SW 1271 (cell line): ENCODE measurements at places on chromosomes 1 and 21.

- no peak for DNase-seq
These were observed 14.3 kb downstream of the SLC27A3 start for GRCh38 chr1:153789478-153790034.

GRCh38 chr1:222060210-222060916 is 318.5 kb upstream of the DUSP10 start:
- DNase-seq = no peak

- DNase-seq = no peak
These were observed 128.5 kb upstream of the ERRFI1 start for GRCh38 chr1:8154621-8155052.

- DNase-seq = no peak
These were observed 10.5 kb downstream of the KIAA1614 start for GRCh38 chr1:180923021-180923841.

DNA sequence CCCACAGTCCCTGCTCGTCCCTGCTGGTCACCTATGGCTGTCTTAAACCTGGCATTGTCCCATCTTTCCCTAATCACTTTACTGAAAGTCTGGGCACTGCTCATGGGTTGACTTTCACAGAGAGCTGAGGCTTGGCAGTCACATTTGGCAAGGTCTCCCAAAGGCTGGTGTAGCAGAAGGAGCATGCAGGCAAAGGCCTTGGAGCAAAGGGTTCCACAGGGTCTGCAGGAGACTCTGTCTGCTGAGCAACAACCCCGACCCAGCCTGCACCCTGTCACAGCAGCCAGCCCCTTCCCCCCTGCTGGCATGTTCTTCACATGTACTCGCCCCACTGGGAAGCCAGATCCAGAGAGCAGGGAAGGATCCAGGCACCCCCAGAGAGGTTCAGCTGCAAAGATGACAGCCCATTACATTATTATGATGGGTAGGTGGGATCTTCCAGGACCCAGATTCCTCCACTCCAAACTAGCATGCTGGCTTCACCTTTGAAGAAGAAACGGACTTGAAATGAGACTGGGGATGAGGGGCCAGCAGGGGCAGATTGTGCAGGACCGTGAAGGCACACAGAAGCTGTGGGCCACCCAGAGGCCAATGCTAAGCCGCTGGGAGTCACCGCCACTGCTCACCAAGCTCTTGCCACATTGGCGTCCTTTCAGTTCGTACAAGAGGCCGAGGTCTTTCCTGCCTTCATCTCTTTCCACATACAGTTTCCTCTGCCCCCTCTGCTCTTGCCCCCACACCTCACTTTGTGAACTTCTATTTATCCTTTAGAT is 14.2 kb upstream of the TMEM125 start:
- DNase-seq = no peak

DNA sequence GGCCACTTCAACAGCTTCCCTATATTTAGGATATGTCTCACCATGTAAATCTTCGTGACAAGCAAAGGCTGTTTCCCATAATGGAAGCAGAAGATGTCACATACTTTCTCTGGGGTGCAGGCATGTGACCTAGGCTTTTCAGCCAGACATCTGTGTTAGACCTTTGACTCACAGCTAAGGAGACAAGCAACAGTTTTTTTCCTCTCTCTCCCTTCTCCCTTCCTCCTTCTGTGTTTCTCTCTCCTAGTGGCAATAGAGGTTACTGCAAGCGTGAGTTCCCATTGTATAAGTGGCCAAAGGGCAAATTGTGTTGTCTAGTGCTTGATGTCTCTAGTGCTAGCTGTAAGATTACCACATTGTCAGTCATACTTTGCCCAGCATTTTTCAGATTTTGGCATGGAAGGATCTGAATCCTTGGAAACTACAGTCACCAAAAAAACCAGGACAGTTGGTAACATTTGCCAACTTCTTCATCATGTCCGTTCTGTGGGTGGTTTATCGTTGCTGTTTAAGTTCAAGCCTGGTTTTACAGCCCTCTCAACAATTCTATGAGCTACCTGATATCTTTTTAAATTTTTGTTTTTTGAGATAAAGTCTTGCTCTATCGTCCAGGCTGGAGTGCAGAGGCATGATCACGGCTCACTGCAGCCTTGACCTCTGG is 44.4 kb upstream of the RABGAP1L start:
- peak; percentile 51 for DNase-seq

DNA sequence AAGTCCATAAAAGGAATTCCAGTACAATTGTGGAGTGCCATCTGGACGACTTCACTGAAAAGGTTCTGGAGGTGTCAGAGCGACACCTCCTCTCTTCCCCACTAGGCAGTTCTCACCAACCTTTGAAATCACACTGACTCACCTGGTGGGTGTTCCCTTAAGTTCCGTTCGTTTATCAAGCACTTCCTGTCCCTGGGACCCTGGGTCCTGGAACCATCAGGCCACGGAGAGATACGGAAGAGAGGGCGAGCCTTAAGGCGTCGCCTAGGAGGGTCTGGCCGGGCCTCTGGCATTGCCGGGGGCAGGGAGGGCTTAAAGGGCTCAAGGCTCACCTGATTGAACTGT is 317 bp downstream of the SPAG17 start:
- DNase-seq = no peak

DNA sequence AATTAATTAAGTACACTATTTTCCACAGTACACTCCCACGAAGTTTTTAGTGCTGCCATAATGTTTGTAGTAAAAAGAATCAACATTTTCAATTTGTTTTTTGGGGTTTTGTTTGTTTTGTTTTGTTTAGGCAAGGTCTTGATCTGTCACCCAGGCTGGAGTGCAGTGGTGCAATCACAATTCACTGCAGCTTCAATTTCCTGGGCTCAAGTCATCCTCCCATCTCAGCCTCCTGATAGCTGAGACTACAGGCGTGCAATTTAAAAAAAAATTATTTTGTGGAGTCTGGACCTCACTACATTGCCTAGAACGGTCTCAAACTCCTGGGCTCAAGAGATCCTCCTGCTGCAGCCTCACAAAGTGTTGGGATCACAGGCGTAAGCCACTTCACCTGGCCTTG is 11.4 kb downstream of the GLUL start:
- DNase-seq = no peak

DNA sequence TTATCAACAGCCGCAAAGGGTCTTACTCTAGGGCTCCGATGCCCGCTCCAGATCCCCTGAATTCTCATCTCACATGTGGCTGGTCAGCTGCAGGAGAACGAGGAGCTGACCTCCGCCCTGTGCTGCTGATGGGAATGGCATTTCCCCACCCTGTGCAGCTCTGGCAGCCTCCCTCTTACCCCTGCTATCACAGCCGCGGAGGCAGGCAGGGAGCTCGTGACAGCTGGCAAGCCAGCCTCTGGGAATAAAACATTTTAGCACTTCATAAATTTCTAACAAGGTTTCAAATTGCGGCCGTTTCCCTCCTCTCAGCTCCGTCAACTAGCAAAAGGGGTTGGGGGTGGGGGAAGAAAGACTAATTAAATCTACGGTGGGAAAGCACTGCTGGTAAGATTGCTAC is 81.1 kb downstream of the DSCAM start:
- no peak for DNase-seq

GRCh38 chr1:198359024-198359653 is 181.3 kb downstream of the ATP6V1G3 start:
- DNase-seq = no peak

DNA sequence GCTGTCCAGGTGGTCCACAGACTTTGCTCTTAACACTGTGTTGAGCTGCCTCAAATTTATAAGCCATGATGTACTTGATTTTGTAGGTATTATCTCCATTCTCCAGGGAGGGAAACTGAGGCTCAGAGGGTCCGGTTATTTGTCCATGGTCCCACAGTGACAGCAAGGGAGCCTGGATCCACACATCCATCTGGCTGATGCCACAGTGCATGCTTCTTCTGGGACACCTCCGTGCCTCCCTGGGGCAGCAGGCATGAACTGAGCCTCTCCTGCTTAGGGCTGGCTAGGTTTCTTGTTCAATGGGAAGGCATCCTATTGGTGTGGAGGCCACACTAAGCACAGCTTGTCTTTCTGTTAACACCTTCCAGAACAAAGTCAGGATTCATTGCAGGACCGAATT is 317.3 kb downstream of the AJAP1 start:
- no peak for DNase-seq

GRCh38 chr1:1304331-1305299 is 3.1 kb downstream of the ACAP3 start:
- DNase-seq = peak; percentile 36

- DNase-seq = no peak
These were observed 43.1 kb downstream of the SKI start for GRCh38 chr1:2271211-2271721.

DNA sequence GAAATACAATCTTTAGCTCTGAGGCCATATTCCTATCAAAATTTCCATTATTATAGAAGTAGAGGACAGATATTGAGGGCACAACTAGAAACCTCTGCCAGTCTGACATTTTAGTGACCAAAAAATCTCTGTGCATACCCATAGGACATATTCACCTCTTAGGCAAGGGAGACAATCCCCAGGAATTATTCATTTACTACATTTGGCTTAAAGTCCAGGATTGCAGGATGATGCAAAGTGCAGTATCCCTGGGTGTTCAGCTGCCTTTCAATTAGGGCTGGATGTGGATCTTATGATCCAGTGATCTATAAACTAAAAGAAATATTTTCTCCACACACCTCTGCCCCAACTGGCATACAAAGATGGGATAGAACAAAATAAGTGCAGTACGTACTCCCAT is 50.9 kb downstream of the PTGS2 start:
- no peak for DNase-seq

- no peak for DNase-seq
These were observed 10.8 kb downstream of the OBSCN start for GRCh38 chr1:228218513-228219244.

GRCh38 chr1:225321784-225322183 is 106.1 kb downstream of the LBR start:
- DNase-seq = no peak

GRCh38 chr1:22490309-22490708 is 38.7 kb downstream of the ZBTB40 start:
- DNase-seq = no peak

DNA sequence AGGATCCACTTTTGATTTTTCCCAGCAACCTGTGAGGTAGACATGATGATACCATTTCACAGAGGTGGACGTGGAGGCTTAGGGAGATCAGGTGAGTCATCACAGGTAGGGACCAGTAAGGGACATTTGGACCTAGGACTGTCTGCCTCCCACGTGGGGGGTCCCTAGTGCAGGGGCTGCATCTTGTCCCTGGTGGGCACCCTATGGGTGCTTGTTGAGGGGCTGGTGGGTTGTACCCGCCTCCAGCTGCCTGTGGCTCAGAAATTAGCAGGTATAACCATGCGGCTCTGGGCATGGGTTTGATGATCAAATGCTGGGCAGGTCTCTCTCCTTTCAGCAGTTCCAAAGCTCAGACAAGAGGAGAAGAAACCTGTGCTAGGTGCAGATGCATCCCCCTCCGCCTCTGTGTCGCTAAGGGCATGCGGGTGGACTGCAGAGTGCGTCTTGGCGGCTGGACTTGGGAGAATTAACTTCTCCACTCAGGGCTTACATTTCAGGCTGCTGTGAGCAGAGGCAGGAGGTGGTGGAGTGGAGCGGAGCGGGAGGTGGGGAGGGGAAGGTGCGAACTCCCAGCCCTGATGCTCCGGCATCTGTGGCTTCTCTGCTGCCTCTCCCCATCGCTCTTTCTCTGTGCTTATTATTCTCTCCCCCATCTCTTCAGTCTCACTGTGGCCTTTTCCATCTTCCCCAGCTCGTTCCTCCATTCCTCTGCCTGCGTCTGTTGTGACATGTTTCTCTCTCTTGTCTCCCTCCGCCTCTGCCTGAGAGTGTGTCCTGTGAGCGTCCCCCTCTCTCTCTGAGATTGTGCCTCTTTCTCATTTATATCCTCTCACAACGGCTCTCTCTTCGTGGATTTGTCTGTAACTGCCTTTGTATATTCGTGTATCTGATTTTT is 146.8 kb downstream of the PTPRU start:
- no peak for DNase-seq

- DNase-seq = no peak
These were observed 119.6 kb upstream of the ERRFI1 start for GRCh38 chr1:8145545-8146202.

- no peak for DNase-seq
These were observed 291.5 kb downstream of the FAM72C start for GRCh38 chr1:143680304-143680703.

DNA sequence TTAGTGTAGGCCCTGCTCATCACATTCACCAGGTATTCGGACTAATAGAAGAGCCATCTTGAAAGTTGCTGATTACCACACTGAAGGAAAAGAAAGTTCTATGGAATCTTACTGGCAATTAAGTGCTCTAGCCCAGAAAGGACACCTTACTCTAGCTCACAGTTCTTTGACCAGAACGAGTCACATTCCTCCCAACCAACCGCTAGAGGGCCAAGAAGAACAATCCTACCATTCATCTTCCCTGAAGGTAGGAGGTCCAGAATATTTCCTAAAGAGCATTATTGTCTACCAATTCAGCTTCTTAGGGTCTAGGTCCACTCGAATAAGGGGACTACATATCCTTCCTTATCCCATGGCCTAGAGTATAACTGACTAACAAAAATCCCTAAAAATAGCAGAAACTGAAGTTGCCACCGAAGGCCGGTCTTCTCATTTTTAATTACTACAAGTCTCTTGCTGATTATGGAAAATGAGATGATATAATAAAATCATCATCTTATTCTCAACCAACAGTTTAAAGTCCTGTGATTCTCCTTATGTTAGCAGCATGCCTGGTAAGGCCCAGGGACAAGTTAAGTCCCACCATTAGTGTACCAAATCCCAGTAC is 2.7 kb upstream of the FMO1 start:
- DNase-seq = no peak

DNA sequence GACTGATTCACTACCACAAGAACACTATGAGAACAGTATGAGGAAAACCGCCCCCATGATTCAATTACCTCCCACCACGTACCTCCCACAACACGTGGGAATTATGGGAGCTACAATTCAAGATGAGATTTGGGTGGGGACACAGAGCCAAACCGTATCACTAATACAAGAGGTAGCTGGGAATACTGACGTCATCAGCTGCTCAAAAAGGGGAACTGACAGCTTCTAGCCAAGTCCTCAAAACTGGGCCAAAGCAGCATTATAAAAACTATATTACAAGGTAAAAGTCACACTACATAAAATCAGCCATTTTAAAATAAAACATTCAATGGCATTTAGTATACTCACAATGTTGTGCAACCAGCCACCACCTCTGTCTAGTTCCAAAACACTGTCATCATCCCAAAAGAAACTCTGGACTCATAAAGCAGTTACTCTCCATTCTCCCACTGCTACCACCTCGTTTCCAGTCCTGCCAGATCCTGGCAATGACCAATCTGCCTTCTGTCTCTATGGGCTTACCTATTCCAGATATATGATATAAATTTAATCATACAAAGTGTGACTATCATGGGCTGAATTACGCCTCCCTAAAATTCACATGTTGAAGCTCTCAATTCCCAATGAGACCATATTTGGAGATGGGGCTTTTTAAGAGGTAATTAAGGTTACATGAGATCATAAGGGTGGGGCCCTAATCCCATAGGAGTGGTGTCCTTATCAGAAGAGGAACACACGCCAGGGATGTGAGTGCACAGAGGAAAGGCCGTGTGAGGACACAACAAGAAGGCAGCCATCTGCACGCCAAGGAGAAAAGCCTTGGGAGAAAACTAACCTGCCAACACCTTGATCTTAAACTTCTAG is 192.1 kb downstream of the SETD4 start:
- no peak for DNase-seq

- DNase-seq = no peak
These were observed 12.9 kb upstream of the NUF2 start for GRCh38 chr1:163308811-163309210.

GRCh38 chr1:59705466-59706302 is 109.1 kb upstream of the HOOK1 start:
- no peak for DNase-seq

GRCh38 chr1:55313903-55314302 is 98.7 kb upstream of the USP24 start:
- no peak for DNase-seq
